ENCODE measurements at places on chromosomes 7 and 10.

DNA sequence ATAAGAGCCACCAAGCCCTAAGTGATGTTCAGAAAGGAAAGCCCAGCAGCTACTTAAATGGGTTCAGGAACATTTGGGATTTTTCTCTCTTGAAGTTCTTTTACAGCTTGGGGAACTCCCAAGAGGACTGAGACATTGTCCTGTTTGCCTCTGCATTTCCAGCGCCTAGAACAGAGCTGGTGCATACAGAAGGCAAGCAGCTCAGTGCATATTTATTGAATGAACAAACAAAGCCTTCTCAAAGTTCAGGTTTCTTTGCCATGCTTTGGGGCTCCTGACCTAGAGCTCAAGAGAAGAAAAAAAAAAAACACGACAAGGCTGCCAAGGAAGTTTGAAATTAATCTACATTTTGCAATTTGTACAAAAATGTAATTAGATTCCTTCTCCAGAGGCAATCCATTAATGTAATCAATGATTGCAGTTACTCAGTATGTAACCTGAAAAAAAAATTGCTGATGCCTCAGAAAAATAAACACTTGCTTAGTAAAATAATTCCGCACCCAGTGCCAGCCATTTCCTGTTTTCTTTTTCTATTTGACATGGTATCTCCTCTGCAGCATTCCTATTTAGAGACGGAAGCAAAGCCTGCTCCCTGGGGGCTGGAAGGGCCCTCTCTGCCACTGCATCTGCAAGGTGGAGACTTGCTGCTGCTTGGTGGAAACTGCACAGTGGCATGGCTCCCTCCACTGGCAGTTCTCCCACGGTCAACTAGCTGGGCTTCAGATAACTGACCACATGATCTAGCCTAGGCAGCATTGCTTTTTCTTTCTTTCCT lies 157.3 kb downstream of the TMEM178B start:
- DNase-seq = no peak

- DNase-seq = no peak
Measured at GRCh38 chr7:51015581-51015980, 232.9 kb upstream of the GRB10 start.

GRCh38 chr10:110780704-110781103 lies 91.0 kb upstream of the PDCD4 start:
- DNase-seq = no peak

GRCh38 chr7:95863-96260 lies 96.5 kb upstream of the FAM20C start:
- no peak for DNase-seq

GRCh38 chr10:49220679-49221078 lies 32.5 kb upstream of the TMEM273 start:
- no peak for DNase-seq

DNA sequence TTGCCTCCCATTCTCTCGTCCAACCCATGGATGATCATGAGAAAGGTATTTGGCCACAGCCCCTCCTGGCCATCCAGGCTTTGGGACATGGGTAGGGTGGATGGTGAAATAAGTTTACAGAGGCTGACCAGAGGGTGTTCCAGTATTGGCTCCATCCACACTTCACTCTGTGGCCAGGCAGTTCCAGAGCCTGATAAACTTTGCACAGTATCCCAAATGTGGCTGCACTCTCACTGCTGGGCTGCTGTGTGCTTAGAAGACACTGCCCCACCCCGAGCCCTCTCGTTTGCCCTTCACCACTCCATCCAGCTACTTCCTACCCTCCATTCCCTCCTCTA lies 72.0 kb upstream of the ZMIZ1 start:
- DNase-seq = no peak

GRCh38 chr10:33238643-33239042 lies 95.8 kb downstream of the NRP1 start:
- DNase-seq = no peak

DNA sequence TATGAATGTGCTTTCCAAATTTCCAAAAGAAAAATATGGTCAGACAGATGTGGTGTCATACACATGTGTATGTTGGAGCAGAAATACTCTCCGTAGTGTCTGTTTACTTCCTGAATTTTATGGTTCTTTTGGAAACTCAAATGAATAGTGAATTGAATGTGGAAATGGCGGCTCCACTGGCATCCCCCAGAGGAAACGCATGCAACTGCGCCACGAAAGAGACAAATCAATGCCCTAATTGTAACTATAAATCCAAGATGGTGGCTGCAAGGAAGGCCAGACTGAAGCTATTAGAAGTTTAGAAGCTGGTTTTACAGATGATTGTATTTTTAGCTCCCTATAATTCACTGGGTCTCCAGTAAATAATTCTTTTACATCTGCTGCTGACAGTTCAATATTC lies 246.7 kb downstream of the FGFR2 start:
- no peak for DNase-seq

- DNase-seq = no peak
Measured at GRCh38 chr10:71697938-71698709, 21.5 kb downstream of the C10orf105 start.

- DNase-seq = no peak
Measured at GRCh38 chr10:18190840-18191239, 50.6 kb downstream of the CACNB2 start.

- no peak for DNase-seq
Measured at GRCh38 chr10:24847112-24848070, 105.0 kb downstream of the PRTFDC1 start.

DNA sequence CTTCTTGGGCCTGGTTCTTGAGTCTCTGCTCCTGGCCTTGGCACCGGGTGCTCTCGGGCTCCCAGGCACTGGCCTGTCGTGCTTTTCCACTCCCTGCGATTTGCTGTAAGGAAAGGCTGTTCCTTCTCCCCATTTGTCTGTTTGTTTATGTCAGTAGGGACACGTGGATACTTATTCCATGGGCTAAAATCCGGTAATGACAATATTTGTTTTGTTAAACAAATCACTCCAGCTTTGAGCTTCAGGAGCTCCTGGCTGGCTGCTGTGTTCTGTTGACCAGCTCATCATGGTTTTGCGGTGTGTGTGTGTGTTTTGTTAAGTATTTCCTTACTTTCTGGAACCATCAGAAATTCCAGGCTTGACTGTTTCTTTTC lies 17.5 kb upstream of the JAKMIP3 start:
- no peak for DNase-seq

- no peak for DNase-seq
Measured at GRCh38 chr7:1243964-1244416, 11.3 kb downstream of the UNCX start.

- DNase-seq = peak; percentile 38
Measured at GRCh38 chr10:70174058-70174741, 3.9 kb upstream of the SAR1A start.

DNA sequence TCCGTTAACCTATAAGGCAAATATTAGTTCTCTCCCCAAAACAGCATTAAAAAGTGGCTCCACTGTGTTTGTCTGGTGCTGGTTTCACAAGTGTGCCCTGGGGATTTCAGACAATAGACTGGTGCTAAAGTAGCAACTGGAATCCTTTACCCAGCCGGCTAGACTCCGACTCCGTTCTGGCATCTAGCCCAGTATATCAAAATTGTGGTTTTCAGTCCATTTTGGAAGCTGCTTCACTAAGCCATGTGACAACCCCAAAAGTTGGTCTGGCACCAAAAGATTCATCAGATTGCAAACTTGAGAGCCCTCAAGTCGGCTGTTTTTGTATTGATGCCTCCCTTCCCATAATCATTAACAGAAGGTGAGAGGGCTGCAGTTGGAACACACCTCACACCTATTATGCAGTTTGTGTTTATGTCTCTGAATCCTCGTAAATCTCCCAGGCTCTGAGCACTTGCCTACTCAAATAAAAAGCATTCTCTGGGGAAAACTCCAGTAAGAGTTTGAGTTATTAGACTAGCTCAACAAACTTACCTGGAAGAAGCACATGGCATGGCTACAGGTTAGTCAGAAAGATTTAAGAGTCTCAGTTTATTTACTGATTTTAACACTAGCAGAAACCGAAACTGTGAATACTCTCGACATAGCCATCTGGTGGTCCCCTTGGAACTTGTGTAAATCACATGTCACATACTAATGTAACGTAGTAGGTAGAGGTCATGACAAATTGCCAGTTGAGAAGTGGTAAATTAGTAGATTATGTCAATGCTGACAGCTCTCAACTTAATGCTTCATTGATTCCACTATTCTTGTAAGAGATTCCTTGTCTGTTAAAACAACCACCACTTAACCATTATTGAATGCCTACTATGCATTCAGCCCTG lies 14.8 kb upstream of the WNT16 start:
- DNase-seq = no peak

- DNase-seq = no peak
Measured at GRCh38 chr7:1368682-1369571, 90.3 kb downstream of the MICALL2 start.

GRCh38 chr7:96388620-96389383 lies 66.9 kb upstream of the SLC25A13 start:
- peak; percentile 87 for DNase-seq

- DNase-seq = no peak
Measured at GRCh38 chr10:5603091-5603847, 63.1 kb downstream of the ASB13 start.

DNA sequence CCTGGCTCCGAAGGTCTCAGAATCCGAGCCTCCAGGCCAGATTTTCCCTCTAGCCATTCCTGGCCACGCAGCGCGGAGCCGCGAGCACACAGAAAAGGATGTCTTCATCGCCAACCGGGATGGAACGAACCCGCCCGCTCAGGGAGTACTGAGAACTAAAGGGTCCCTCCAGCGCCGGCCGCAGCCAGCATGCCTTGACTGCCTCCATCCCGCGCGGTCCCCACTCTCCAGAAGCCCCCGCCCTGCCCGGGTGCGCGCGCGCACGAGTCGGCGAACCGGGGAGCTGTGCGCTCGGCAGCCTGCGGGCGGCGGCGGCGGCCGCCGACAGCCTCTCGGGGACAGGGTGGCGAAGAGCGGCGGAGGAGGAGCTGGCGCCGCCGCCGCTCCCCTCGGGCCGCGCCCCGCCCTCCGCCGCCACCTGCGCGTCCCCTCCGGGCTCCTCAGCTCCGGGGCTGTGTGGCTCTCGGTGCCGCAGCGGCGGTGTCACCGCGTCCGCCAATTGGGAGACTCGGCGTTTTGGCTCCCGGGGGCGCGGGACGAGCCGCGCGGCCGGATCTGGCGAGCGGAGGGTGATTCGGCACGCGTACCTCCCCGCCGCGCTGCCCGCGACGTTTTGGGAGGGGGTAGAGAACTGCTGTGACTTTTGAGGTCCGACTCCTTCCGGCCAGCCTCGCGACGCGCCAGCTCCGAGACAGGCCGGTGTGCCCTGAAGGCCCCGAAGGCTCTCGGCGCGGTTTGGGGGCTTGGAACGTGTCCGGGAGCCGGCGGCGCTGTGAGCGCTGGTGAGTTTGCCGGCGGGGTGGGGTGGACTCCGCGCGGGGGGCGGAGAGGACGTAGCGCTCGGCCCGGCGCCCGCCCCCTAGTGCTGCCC lies 453 bp upstream of the GALNT17 start:
- no peak for DNase-seq

- no peak for DNase-seq
Measured at GRCh38 chr7:126774077-126774476, 478.7 kb downstream of the GRM8 start.

DNA sequence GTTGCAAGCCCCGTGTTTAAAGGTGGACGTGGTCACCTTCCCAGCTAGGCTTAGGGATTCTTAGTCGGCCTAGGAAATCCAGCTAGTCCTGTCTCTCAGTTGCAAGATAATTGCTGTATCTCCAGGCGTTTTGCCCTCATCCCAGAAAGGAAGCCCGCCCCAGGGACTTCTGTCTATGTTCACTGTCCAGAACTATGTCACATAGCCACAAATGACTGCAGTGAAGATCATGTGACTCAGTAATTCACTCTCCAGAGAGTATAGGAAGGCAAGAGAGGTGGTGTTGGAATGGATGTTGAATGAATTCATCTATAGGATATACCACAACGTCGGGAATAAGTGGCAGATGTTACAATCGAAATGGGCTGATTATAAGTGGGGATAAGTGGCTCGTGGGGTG lies 349 bp upstream of the ERVW-1 start:
- no peak for DNase-seq

DNA sequence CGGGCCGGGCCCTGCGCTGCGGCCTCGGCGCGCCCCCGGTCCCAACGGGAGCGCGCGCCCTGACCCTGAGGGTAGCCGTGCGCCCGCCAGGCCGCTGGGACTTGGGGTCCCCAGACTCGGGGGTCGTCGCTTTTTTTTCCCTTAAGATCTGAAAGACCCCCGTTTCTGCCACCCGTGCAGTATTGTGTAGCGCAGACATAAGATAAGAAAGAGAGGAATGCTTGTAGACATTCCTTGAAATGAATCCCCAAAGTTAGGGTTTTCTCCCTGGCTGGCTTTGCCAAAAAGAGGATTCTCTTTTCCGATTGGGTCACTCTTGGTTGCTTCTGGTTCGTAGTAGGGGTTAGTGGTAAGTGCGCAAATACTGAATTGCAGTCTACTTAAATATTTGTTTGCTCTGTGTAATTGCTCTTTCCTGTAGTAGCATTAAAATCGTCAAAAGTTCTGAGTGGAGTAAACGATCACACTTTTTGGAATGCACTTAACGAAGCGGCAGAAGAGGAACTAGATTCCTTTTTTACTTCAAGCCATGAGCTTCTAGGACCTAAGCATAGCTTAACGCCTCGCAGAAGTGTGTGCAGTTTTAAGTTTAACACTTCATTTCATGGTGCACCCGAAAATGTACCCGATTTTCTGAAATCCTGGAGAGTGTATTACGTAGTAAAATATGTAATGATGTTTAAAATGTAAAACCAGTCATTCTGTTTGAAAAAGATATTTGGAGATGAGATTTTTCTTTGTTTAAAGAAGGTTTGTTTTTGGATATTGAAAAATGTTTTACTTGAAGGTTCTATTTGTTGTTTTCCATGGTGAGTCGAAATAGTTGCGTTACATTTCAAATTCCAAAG lies 1.3 kb downstream of the CUL1 start:
- no peak for DNase-seq

DNA sequence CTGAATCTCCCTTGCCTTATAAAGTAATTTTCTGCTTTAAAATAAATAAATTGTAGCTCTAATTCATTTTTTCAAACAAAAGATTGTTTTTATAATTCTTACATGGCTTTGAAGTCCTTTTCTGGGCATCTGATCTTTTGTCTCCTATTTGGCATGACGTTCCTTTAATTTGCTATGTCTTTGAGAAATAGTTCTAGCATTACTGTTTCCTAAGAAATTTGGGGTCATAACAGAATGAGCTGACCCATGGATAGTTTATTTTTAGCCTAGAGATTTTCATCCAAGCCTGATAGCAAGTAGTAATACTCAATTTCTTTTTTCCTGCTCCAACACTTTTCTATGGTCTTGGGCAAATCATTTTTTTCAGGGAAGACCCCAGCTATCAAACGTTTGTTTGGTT lies 31.4 kb downstream of the CCDC71L start:
- DNase-seq = no peak

DNA sequence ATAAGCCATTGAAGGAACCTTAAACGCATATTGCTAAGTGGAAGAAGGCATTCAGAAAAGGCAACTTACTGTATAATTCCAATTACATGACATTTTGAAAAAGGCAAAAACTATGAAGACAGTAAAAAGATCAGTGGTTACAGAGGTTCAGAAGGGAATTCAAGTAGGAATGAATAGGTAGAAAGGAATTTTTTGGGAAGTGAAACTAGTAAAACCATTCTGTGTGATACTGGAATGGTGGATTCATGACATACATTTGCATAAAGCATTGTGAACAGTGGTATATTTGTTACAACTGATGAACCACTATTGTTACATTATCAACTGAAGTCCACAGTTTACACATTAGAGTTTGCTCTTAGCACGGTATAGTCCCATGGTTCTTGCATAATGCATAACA lies 114.2 kb upstream of the GPR22 start:
- DNase-seq = no peak

GRCh38 chr7:102387064-102387463 lies 9.1 kb upstream of the PRKRIP1 start:
- no peak for DNase-seq

GRCh38 chr7:16344927-16345326 lies 76.4 kb downstream of the CRPPA start:
- DNase-seq = no peak

- no peak for DNase-seq
Measured at GRCh38 chr10:118036281-118036875, 10.4 kb downstream of the RAB11FIP2 start.
